ENCODE measurements at places on chromosomes 2 and 18. TPM values are rescaled to one million over a fixed set of nuclear protein-coding genes. Genes with fewer than 3 reads are reported as not detected.

DNA sequence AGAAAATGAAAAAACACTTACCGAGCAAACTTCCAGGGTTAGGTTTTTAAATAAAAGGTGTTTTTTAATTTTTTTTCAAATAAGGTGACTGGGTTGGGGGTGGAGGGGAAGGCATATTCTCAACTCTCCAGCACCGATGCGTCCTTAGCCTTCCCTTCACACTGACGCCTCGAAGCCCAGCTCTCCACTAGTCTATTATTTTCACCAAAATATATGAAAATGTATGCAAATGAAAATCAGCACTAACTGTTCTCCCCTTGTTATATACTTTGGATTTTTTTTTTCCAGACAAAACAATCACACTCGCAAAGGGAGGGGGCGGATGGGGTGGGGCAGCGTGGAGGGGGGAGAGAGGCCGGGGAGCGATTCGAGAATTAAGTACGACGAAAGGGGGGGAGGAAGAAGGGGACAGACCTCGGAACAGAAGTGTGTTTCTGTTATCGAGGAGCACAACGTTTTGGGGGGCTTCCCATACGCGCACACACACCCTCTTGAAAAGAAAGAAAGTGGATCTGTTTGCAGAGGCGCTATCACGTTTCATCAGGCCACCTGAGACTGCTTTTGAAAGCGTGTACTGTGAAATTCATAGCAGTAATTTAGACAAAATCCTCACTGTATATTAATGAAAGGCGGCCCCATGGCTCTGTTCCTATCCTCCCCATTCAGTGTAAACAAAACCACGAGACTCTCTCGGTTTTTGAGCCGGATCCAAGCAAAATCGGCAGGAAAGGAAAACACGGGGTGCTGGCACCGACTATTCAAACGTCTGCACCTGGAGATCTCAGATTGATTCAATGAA, 2.4 kb upstream of the POU3F3 start:
- DNase-seq, result no peak

DNA sequence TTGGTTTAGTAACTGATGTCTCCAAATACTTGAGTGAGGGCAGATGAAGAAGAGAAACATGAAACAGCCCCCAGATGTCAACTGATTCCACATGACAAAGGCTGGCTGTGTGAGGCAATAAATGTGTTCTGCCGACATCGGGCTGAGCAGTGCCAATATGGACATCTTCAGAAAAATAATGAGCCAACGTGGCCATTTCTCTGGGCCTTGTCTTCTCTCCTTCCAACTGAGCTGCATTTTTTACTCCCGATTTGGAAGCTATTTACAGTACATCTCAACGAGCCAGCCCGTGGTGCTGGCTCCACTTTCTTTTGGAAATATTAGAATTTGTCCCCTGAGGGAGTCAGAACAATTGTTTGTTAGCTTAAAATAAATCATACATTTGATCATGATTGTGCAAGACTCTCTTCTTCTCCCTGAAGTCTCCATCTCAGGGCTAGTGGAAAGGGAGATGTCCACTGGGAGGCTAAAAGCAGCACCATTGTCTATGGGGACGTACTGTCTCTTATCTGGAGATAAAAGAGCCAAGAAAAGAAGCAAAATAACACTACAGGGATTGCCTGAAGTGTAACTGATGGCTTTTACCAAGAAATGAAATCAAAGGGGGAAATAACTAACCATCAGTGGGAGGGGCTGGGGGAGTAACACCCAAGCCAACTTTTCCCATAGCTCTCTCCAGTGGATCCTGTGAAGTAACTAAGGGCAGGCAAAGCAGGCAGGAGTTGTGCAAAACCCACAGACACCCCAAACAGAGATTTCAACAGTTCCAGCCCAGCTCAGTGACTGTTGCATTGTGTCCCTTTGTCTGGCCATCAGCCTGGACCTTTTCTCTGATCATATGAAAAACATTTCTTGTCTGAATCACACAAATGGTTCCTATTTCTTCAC, 114.8 kb downstream of the RDH14 start:
- no peak for DNase-seq

- DNase-seq, result no peak
Measured at GRCh38 chr2:236875906-236876505, 209.7 kb upstream of the COPS8 start.

DNA sequence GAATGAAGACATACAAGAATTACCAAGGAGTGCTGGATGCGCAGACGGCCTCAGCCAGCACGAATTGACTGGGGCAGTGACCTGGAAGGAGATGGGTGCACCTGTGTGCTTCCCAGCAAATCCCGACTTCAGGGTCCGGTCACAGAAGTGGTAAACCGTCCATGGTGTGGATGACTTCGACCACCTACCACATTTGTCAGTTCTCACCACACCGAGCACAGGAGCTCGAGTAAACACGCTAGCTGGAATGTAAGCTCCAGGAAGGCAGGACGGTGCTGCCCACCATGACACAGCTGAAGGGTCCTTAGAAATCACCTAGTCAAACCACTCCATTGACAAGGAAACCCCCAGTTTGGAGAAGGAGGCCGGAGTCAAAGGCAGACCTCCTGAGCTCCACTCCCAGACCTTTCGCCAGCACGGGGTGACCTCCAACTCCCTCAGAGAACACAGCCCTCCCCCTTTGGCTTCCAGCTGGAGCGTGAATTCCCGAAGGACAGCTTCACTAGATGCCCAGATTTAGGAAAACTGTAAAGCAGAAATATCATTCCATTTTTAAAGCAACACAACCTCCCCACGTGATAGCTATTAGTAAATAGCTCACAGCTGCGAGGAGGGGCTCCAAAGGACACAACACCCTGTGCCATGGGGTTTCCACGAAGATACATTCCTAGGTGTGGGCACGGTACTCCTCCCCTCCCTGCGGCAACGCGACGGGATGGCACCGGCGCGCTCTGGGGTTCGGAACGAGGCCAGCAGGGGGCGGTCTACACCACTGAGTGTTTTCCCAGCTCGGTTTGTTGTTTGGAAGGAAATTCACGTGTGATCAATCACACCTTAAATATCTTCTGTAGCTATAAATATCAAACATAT, 34.1 kb upstream of the GNAL start:
- no peak for DNase-seq

- no peak for DNase-seq
Measured at GRCh38 chr2:10183146-10183675, 60.7 kb downstream of the RRM2 start.

GRCh38 chr18:35027206-35027605, 14.0 kb upstream of the MAPRE2 start:
- no peak for DNase-seq

DNA sequence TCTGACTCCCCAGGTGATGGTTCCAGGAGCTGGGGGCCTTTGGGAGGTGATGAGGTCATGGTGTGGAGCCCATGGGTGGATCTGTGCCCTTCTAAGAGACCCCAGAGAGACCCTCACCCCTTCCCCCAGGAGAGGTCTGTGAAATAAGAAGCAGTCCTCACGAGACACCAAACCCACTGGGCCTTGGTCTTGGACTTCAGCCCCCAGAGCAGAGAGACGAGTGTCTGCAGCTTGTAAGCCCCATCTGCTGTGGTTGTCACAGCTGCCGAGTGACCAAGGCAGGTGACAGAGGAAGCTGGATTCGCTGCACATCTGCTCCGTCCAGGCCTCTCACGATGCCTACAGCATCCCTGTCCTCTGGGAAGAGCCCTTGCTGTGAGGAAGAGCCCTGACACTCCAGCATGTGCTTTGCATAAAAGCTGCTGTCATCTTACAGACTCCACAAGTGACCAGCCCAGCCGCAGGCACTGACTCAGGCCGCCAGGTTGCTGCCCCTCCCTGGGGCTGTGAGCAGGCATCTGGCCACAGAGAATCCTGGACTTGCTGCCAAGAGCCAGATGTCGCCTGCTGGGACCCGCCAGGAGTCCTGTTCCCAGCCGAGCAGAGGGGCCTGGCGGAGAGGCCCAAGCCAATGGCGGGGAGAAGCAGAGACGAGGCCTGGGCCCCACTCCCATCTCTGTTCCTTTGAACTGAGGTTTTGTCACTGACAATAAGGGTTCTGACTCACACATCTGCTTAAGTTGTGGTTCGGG, 150.8 kb downstream of the PXDN start:
- no peak for DNase-seq

DNA sequence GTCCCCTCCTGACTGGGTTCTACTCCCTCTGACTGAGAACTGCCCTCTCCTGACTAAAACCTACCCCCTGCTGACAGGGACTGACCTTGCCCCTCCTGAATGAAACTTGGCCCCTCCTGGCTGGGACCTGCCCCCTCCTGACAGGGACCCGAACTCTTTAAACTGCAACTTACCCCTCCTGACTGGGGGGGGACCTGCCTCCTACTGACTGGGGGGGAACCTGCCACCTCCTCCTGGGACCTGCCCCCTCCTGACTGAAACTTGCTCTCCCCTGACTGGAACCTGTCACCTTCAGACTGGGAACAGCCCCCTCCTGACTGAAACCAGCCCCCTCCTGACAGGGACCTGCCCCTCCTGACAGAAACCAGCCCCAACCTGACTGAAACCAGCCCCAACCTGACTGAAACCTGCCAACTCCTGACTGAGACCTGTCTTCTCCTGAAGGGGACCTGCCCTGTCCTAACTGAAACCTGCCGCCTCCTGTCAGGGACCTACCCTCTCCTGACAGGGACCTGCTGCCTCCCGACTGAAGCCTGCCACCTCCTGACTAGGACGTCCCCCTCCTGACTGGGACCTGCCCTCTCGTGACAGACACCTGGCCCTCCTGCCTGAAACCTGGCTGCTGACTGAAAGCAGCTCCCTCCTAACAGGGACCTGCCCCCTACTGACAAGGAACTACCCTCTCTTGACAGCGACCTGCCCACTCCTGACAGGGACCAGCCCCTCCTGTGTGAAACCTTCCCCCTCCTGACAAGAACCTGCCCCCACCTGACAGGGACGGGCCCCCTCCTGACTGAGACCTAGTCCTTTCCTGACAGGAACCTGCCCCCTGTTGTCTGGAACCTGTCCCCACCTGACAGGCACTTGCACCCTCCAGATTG, 87.1 kb downstream of the PXDN start:
- no peak for DNase-seq

GRCh38 chr18:12855916-12856315, 28.1 kb downstream of the PTPN2 start:
- DNase-seq, result no peak

DNA sequence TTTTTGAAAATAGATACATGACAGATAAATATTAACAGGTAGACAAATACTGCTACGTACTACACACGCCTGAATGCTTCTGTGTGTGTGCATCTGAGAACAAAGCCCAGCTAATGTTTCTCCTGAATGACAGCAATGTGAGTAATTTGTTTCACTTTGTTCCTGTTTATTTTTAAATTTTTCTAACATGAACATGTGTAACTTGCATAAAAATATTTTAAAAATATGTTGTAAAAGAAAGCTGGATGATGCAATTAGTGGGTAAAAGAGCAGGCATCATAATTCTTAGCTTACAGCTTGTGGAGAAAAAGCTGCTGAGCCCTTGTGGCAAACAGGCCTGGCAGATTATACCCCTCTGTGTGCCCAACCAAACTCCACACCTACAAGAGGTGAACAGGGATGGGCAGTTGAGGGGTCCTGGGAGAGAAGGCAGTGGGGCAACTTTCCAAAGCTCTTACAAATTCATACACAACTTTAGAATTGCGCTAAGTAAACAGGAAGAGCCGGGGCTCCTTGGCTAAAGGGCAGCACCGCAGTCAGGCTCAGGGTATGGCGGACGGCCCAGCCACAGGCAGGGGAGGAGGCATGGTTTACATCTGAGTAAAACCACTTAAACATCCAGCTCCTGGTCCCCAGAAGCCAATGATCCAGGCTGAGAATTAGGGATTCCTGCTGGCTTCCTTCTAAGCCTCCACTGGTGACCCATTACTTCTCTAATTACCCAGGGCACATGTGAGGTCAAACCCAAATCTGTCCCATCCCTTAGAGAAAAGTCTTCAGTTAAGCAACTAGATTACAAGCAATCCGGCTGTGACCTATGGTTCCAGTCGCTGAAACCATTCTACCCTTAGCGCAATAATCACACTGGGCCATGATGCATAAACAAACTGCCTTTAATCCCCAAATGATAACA, 14.0 kb downstream of the PXDN start:
- no peak for DNase-seq

DNA sequence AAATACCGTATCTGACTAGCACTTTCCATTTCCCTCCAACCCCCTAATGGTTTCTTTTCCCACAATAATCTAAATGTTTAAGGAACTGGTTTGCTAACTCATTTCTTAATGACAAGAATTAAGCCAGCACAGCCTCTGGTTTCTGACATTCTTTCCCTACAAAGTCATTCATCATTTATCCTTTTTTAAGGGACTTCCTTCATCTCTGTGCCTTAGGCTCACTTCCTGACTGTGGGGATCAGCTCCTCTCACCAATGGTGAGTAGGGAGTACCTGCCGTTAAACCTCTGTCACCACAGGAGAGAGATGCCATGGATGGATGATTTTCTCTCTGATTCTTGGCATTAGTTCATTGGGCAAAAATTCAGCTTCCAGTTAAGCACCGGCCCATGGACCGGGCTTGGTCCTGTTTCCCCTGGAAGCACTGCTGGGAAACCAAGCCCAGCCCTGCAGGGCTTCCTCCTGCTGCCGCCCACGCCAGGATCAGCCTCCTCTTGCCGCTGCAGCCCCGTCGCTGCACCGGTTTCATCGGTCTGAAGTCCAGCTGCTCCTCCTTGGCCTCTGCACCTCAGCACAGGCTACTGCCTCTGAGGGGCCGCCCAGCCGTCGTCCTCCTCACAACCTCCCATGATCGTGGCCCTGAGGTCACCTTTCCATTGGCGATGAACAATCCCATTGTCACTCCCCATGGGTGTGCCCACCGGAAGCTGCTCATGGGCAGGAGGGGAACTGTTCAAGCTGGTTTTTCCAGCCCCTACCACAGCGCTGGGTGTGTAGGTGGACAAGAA, 64.0 kb upstream of the ZNF516 start:
- no peak for DNase-seq

DNA sequence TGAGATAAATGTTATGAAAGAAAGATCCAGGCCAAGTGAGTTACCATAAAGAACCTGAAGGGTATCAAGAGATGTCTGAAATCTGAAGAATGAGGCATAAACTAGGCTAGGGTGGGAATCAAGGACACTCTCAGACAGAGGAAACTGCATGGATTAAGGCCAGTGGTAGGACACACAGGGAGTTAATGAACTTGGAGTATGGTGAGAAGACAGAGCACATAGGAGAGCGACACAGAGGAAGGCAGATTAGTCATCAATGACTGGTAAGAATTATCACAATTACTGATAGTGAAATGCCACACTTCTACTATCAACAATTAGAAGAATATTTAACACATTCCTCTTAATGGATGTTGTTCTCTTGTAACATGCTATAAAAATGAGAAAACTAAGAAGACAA, 76.9 kb downstream of the TTC21B start:
- no peak for DNase-seq

GRCh38 chr18:8947566-8947965, 154.9 kb upstream of the NDUFV2 start:
- no peak for DNase-seq

The SERPINB11 gene
- not detected for polyA plus RNA-seq

The TBR1 gene
- not detected for polyA plus RNA-seq

The SLC16A14 gene
- 9.4 TPM for polyA plus RNA-seq

The ABCB11 gene
- polyA plus RNA-seq, result not detected

Measured in left renal pelvis (tissue), 4 donors.